ENCODE measurements at places on chromosomes 3 and 15. TPM values are rescaled to one million over a fixed set of nuclear protein-coding genes. Genes with fewer than 3 reads are reported as not detected.
A peak's percentile ranks its signal among the peaks of the same experiment; 100 is the strongest.

DNA sequence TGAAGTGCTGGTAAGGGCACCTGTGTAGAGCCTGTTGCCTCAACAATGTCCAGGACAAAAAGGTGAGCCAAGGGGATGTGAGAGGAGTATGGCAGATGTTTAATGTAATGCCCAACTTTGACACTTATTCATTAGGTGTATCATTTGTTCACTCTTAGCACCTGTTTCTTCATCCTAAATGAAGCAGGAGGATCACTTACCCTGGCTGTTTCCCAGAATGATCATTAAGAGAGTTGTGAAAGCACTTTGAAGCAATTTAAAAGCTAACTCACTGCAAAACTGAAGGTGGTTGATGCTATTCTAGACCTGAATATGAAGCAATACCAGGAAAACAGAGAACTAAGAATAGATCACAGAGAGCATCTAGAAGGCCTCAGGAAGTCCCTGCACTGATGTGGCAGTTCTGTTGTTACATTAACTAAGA, 3.4 kb upstream of the HHLA2 start:
- peak; percentile 46 for DNase-seq

DNA sequence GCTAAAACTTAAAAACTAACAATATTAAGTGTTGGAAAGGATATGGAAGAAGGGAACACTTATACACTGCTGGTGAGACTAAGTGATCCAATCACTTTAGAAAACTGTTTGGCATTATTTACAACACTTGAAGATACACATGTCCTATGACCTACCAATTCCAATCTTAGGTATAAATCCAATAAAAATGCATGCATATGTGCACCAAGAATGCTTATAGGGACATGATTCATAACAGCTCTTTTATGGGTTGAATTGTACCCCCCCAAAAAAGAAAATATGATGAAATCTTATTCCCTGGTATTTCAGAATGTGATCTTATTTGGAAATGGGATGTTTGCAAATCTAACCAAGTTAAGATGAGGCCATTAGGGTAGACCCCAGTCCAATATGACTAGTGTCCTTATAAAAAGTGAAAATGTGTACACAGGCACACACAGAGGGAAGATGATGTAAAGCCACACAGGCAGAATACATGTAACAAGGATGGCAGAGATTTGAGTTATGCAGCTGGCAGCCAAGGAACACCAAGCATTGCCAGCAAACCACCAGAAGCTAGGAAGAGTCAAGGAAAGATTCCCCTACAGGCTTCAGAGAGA, 15.3 kb downstream of the CCR8 start:
- DNase-seq = no peak

Gene CGGBP1
- total RNA-seq = 74.6 TPM

Gene TTLL13
- total RNA-seq = 0.20 TPM
